ENCODE measurements at places on chromosomes 2 and 18.

DNA sequence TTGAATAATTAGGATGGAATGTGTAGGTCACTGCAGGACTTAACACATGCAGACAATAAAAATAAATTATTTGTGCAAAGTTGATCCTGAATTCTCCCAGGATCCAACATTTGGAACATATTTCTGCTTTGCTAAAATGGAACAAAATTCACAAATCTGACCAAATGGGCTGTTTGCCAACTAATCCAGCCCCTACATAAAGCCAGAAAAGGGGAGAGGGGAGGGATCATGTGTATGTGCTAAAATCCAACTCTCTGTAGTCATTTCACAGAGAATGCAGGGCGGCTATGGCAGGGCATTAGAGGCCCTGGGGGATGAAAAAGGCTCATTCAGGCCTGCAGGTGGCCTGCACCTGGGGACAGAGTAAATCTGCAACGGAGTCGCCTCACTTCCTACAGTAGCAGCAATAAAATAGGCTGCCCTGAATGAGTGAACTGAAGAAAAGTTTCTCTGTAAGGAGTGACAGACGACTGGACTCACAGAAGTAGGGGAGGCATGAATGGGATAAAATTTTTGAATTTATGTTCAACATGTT lies 4.0 kb upstream of the ZFP36L2 start:
- DNase-seq: no peak

GRCh38 chr2:55865096-55865835 lies 58.3 kb downstream of the EFEMP1 start:
- DNase-seq: no peak

GRCh38 chr2:100214265-100214971 lies 72.0 kb upstream of the AFF3 start:
- peak; percentile 77 for DNase-seq

- DNase-seq: no peak
These were observed 183.8 kb upstream of the STON1 start for GRCh38 chr2:48346124-48346536.

GRCh38 chr2:6418291-6418690 lies 447.4 kb downstream of the CMPK2 start:
- no peak for DNase-seq

DNA sequence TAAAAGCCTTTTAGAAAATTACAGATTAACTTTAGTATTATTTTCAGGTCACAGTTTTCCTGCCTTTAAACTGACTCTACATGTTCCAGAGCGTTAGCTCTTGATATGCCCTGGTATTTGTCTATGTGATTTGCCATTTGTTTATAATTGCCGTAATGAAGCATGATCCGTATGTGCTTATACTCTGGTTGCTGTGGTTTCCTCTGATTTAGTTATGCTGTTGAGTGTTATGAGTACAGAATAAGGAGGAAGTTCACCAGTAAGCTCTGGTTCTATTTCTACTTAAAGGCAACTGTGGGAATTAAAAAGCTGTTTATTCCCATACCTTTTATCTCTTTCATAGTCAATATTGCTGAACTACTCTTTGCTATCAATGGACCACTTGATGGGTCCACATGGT lies 123.5 kb downstream of the OSBPL6 start:
- no peak for DNase-seq

GRCh38 chr2:186612555-186613440 lies 22.9 kb downstream of the ITGAV start:
- DNase-seq: no peak

- peak; percentile 55 for DNase-seq
These were observed 42.5 kb downstream of the MYO7B start for GRCh38 chr2:127577973-127578372.

DNA sequence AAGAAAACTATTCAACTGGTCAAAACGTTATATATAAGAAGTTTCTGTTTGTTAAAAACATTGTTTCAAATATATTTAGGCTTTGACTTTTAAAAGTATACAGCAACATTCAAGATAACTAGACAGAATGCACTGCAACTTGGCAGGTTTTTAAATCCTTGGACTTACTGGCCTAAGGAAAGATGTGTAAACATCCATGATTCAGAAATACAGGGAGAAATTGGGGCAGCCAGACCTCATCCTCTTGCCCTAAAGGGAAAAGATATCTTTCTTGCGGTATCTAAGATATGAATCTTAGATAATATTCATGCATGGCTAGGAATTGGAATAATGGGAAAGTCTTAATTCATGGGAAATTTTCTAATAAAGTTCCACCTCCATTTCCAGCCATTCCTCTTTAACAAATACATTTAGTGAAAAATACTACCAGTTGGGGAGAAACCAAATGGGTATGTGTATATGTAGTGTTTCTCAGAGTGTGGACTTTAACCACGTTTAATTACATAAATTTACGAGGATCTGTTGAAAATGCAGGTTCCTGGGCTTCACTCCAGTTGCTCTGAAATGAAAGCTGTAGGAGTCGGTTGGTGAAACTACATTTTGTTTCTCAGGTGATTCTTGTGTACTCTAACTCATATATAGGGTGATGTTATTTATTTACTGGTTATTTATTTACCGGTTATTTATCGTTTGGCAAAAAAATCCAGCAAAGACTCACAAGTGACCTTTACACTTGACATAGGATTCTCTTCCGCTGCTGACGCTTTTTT lies 587 bp upstream of the TANK start:
- no peak for DNase-seq
